HEK293T (cell line): ENCODE measurements at places on chromosomes 4 and X.

- no peak for DNase-seq
Measured at GRCh38 chrX:139850968-139851367, 81.9 kb downstream of the ATP11C start.

GRCh38 chr4:156635051-156635450, 336.5 kb downstream of the PDGFC start:
- no peak for DNase-seq

DNA sequence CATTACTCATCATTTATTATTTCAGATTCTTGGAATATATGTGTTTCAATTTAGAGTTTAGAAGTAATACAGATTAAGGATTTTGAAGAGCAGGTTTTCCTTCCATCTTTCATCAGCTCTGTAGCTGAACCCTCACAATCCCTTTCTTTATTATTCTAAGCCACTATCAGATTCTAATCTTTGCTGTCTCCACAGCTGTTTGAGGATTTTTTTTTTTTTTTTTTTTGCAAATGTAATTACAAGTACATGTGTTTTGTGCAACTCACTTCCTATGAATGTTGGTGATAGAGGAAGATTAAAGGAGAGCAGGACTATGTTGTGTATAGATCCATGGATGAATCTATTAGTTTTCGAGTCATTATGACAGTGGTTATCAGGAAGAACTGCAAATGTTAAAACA, 87.4 kb upstream of the TENM3 start:
- DNase-seq: no peak

GRCh38 chr4:71270901-71271300, 67.9 kb upstream of the SLC4A4 start:
- DNase-seq: peak; percentile 38

DNA sequence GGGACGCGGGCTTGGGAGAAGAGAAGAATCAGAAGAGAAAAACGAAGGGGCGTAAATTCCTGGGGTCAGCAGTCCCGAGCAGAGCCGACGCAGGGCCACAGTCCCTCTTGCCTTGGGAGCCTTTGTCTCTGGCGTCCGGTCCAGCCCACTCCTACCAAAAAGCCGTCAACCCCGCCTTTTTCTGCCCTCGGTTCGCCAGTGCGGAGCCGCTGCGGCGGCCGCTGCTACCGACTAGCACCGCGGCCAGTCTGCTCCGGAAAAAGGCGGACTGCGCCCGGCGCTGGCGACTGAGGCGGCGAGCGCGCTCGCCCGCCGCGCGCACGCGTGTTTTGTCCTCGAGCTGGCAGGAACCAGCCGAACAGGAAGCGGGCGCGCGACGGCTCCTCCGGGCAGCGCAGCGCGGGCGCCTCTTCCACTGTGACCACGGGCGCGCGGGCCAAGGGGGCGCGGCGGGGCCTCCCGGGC, 502 bp downstream of the HNRNPDL start:
- peak; percentile 29 for DNase-seq

DNA sequence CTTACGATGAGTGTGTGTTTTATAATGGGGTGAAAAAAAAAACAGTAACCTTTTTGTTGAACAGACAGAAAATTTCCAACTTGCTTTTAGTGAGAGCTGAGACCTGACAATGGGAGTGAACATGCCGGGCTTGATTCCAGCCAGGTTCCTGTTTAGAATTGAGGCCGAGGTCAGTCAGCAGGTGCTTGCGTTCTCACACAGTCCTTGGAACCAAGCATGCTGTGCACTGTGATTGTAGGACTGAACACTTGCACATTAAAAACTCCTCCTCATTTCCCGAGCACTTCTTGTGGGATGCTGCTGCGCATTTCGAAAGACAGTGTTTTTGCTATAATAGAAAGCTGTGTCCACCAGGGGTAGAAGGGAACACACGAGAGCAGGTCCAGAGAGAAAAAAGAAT, 51.8 kb downstream of the TMEM131L start:
- no peak for DNase-seq

DNA sequence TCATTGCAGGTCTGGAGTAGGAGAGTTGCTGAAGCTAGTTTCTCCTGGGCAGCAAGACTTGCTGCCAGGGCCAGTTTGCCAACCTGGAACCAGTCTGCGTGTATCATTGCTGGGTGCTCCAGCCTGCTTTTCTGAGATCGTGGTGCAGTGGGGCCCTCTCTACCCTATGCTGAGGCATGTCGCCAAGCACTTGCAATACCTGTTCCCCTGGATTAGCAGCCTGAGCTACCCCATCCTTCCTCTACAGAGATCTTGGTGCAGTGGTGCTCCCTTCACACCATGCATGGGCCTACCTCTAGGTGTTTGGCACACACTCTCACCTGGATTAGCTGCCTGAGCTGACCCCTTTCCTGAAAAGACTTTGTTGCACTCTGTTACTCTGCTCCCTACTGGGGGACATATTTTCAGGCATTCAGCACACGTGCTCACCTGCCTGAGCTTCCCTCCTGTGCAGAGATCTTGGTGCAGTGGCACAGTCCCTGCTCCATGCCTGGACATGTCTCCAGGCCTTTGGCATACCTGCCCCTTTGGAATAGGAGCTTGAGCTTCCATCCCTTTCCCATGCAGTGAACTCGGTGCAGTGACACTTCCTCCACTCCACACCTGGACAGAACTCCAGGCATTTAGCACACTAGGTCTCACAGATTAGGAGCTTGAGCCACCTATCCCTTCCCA, 133.7 kb upstream of the CXCL13 start:
- DNase-seq: no peak

DNA sequence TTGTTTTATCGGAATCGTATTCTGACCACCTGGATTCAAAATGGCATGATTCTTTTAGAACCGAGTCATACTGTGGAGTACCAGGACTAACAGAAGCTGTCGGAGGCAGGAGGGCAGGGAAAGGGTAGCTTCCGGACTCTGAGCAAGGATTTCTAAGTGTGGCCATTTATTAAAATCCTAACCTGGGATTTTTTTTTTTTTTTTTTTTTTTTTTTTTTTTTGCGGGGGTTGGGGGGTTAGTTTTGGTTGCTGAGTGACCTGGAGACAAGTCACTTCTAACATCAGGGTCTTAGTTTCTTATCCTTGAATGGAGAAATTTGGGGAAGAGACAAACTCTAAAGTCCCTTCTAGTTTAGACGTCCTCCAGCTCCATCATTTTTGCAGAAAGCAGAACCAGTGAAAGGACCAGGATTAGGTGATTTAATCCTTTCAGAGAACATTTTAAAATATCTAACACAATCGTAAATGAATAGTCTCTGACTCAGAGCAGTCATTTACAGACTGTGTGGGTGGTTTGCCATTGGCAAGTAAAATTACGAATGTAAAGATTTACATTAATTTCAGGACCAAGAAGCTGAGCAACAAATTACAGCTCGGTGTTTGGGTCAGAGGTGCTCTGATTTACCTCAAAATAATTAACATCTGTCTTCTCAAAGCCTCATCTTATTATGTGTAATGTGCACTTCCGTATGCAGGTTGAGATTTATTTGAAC, 7.3 kb downstream of the SLC25A5 start:
- no peak for DNase-seq

DNA sequence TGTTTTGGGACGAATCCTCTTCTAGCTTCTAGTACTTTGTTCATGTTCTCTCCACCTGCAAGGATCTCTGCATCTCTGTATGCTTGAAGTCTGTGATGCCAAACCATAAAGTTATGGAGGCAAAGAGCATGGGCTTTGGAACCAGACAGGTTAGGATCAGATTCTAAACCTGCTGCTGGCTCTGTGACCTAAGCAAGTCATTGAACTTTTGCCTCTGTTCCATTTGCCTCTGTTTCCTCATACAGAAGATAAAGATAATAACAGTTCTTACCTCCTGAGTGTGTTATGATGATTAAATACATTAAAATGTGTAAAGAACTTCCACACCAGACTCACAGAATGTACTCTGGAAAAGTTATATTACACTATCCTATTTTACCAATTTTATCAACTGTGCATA, 41.5 kb upstream of the RELL1 start:
- DNase-seq: no peak

DNA sequence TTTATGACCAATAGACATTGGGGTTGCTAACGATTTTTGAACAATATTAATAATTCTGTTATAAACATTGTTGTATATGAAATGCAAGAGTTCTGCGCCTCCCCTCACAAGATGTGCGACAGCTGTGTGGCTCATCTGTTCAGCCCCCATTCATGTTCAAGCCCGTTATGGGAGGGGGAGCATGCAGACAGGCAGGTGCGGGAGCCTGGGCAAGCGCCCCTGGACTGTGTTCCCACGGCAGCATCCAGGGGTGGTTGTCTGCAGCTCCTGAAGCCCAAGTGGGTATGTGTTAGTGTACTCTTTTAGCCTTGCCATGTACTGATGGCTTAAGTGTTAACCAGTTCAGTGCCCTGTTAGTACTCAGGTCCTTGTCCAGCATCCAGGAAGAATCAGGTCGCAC, 34.6 kb downstream of the UGT2A3 start:
- no peak for DNase-seq

GRCh38 chrX:109190542-109190941, 291.3 kb downstream of the GUCY2F start:
- DNase-seq: no peak

DNA sequence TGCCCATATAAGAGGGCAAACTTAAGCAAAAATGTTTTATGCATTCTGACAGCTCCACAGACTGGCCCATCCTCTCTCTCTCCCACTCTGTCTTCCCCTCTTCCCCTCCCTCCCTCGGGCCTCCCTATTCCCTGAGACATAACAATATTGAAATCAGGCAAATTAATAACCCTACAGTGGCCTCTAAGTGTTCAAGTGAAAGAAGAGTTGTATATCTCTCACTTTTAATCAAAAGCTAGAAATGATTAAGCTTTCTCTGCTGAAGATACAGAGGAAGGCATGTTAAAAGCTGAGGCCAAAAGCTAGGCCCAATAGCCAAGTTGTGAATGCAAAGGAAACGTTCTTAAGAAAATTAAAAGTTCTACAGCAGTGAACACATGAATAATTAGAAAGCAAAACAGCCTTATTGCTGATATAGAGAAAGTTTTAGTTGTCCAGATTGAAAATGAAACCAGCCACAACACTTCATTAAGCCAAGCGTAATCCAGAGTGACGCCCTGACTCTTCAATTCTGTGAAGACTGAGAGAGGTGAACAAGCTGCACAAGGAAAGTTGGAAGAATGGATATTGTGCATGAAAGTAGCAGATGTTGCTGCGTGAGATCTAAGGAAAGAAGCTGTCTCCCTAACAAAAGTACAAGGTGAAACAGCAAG, 54.9 kb downstream of the USO1 start:
- DNase-seq: no peak

DNA sequence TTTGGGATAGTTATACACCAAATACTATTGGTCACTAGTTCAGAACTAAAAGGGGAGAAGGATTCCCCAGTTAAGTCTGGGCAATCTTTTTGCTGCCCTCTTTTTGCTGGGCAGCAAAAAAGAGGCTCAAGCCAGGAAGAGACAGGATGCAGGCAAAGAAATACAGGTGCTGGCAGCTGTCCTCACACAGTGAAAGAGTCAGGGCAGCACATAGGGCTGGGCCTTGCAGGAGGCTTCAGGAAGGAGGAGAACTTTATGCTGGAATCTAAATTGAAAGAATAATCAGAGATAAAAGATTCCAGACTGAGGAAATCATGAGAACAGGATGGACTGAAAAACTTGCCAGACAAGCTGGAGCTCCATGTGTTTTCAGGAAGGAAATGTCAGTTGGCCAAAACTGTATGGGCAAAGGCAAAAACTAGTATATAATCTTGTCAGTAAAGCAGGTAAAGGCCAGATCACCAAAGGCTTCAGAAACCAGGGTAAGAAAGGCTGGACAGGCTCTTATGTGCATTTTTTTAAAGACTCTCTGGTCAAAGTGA, 46.8 kb downstream of the PDGFC start:
- no peak for DNase-seq

DNA sequence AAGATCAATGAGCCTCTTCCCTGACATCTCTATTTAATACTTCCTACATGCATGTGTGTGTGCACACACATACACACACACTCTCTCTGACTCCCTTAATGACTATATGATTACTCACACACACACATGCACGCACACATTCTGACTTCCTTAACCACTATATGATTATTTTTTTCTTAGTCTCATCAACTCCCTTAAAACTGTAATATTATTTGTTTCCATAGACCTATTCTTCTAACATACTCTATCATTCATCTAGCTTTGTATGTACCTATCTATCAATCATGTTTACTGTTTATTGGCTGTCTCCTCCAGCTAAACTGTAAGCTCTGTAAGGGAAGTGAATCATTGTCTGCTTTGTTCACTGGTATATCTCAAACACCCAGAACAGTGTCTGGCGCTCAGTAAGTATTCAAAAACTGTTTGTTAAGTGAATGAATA, 236.6 kb downstream of the RASL11B start:
- DNase-seq: no peak

- no peak for DNase-seq
Measured at GRCh38 chr4:17288151-17288550, 223.7 kb downstream of the QDPR start.
